ENCODE measurements at places on chromosomes 1 and 21.

GRCh38 chr1:59298710-59299346 lies 1.9 kb downstream of the FGGY start:
- DNase-seq, result no peak

GRCh38 chr1:20276485-20277159 lies 14.1 kb upstream of the VWA5B1 start:
- DNase-seq, result no peak

DNA sequence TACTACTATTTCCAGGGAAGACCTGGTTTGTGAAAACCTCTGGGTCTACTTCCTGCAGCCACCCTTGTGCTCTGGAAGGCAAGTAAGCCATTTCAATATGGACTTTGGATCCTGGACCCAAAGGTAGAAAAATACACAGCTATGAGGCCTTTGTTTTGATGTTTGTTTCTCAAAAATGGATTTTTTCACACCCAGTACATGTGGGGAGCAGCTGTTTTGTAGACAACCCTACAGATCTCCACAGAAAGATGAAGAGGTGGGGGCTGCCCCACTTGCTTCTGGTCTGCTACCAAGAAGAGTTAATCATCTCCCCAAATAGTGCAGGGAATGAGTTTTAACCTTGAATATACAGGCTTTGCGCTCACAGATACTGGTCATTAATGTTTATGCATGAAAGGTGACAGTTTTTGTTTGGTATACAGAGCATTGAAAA lies 29.2 kb downstream of the ZNF281 start:
- DNase-seq, result no peak

DNA sequence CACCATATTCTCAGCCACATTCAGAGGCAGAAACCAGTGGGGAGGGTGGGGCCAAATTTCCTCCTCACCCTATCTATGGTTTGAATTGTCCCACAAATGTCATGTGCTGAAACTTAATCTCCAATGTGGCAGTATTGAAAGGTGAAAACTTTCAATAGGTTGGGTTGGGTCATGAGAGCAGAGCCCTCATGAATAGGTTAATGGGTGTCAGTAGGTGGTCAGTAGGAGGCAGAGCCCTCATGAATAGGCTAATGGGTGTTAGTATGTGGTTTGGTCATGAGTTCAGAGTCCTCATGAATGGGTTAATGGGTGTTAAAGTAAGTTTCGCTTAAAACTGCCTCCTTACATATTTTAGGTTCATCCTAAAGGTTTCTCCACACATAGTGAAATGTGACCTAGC lies 170.0 kb downstream of the FCRL5 start:
- DNase-seq, result no peak

GRCh38 chr1:160827418-160827817 lies 31.4 kb downstream of the LY9 start:
- no peak for DNase-seq
